ENCODE measurements at places on chromosomes 11 and 22. TPM values are rescaled to one million over a fixed set of nuclear protein-coding genes. Genes with fewer than 3 reads are reported as not detected.

DNA sequence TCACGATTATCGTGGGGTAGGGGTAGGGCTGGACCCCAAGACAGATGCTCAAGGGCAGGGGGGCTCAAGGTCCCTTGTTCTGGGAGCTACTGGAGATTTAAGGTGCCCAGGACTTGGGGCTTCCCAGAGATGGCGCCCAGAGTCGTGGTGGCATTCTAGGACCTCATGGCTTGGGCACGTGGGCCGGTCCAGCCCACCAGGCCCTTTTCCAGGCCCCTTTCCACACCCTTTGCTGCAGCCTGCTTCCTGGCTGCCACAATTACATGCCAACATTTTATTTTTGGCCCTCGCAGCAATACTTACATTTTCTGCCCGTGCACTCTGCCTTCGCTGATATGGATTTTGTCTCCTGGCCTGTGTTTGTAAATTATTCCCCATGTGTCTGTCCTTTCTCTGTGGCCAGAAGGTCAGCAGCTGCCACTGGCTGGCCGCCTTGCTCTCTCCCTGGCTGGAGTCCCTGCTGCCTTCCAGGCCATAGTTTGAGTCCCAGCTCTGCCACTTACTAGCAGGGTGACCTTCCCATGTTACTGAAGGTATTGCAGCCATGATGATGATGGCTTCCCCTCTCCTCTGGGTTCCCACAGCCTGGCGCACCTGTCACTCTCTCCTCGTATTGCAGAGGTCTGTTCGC is 11.2 kb downstream of the MB start:
- peak; percentile 69 for DNase-seq

- no peak for DNase-seq
Observed at GRCh38 chr22:26226538-26227297, 57.5 kb downstream of the SEZ6L start.

DNA sequence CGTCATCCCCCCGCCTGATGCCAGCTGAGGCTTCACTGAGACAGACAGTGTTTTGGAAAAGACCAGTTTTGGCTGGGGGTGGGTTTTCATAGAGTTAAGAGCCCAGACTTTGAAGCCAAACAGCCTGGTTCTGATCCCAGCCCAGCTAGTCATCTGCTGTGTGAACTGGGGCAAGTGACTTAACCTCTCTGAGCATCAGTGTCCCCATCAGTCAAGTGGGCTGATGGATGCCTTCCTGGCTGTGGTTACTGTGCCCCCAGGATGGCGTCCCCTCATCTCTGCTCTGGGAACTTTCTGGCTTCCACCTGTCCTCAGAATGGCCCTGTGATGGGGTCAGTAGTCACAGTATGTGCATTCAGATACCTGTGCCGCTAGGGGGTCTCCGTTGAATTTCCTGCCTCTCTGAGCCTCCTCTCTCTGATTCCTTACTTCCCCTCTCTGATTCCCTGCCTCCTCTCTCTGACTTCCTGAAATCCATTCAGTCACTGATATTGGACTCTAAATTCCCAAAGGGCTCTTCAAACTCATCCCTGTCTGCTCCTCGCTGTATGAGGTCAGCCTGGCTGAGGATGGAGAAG is 2.4 kb downstream of the RASD2 start:
- no peak for DNase-seq

GRCh38 chr11:109641549-109641948 is 219.6 kb downstream of the C11orf87 start:
- DNase-seq: no peak

DNA sequence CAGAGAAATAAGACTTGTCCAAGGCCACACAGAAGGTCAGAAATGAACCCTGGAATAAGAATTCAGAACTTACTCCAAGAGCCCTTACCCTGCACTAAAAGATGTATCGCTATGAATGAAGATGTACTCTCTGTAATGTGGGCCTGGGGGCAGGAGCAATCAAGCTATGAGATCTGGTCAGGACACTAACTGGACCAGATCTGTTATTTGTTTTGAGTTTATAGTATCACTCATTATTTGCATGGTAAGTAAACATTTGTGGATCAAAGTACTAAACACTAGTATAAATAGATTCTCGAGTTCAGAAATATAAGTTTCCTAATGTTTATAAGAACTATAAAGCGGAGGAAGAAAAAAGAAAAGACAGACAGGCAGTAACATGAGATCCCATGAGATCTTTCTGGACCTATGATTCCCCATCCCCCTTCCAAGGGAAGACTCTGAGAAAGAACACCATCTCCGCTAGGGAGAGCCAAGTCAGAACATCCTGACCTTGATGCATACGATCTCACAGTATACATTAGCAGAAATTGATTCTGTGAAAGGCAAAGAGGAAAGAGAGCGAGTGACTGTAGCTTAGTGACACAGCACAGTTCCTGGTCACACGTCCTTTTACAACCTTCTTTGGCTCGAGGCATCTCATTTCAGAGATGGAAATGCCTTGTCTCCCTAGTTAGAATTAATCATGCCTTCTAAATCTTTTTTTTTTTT is 71.2 kb downstream of the USP35 start:
- no peak for DNase-seq

GRCh38 chr11:8656291-8656690 is 26.2 kb downstream of the TRIM66 start:
- DNase-seq: no peak

DNA sequence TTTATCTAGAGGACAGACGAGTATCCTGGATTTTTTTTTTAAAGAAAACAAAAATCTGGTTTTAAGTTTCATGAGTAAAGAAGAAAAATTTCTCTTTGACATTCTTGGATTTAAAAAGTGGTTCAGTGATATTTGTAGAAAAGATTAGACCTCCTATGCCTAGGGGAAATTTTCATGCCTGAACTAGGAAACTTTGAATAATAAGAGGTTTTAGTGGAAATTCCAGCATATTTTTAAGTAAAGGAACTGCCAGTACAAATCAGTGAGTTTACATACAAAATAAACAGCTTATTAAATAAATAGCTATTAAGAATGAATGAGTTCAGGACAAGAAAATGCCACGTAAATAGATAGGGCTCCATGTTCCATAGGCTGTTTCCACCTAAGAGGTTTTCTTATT is 17.5 kb downstream of the JAM3 start:
- no peak for DNase-seq

DNA sequence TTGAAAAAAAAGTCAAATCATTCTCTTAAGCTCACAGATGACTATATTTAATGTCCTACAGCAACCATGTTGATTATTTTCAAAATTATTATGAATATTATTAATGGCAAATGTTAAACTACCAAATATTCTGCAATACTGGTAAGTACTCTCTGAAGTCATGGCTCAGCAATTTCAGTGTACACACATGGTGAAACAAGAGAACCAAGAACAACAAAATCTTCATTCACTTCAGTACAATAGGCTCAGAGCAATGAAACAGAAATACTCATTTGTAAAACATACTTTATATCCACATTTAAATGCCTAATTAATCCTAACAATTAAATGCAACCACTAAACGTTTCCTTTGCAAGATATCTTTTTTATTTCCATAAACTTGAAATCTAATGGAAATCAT is 347.2 kb downstream of the TTC28 start:
- DNase-seq: no peak

DNA sequence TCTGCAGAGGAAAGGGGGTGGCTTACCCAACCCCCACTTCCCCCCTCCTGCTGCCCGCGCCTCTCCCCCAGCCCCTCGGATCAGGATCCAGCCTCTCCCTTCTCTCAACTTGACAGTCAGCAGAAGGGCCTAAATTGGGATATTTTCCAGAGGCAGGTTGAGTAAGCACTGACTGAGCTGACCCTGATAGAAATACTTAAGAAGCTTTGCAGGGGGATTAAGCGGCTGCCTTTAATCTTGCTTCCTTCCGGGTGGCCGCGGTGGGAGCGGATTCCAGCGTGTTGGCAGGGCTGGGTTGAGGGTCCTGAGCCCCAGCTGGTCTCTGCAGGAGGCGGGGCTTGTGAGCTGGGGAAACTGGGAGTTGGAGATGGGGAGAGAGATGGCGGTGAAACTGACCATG is 445.2 kb downstream of the NTM start:
- DNase-seq: no peak

DNA sequence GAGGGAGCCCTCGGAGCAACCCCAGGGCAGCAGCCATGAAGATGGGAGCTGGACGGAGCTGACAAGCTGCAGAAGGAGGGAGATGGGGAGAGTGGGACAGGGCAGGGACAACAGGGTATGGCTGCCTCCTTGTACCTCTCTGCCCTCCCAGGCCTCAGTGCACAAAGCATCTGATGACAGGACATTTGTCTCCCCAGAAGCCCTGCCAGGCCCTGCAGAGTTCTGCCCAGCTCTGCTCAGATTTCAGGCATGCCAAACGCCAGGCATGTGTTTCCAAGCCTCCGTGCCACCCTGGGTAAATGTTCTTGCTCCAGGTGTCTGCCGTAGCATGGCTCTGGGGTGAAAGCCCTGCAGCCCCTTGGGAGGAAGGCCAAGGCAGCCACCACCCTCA is 1.1 kb upstream of the IFITM10 start:
- DNase-seq: no peak

DNA sequence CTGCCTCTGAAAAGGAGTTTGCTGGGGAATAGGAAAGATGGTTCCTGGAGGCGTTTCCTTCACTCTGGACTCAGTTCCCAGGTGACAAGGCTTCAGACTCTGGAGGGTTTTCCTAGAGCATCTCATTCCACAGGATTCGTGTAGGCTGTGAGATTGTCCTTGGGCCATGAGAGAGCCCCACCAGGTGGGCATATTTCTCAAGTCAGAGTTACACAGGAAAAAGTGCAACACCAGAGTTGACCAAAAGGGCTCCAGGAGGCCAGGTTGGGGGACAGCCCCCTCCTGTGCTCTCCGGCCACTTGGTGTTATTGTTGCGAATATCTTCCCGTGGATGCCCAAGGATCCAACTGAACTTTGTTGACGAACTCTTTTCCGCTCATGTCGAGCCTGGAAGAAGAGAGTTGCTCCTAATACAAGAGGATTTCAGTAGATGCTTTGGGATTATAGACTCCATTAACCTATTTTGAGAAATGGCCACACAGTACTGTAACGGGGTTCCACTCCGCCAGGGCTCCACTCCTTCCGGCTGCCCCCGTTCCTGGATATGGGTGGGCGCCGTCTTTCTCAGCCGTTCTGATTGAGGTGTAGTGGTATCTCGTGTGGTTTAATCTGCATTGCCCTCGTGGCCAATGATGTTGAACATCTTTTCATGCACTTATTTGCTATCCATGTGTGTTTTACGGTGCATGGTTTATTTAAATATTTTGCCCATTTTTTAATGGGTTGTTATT is 580.3 kb downstream of the BRD1 start:
- no peak for DNase-seq

DNA sequence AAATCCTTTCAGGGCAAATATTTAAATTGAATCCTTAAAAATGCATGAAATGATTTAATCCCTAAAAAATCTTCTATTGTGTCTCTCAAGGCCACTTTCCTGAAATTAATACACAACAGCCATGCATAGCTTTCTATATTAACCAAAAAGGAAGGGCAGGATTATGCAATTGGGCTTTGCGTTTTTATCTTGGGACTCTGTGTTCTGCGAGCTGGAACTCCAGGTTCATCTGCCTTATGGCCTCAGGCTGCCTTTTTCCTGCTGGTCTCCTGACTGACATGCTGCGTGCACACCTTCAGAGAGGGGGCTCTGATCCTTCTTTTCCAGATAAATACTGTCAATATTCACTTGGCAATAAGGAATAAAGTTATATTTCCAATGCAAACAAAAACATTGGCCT is 141.7 kb upstream of the GRIA4 start:
- DNase-seq: no peak

DNA sequence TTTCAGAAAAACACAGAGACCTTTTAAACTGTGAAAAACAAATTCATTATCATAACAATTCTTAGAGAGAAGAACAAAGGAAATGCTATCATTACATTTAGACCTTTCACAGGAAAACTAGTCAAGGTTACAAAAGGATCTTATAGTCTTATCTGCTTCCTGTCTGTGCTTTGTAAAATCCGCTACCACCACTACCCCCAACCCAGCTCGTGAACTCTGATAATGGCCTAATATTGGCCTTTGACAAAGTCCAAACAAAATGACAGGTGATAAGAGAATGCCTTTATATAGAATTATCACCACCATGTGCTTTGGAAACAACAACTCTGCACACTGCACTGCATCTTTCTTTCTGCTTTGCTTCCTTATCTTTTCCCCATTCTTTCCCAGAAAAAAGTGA is 272.5 kb downstream of the SBF2 start:
- no peak for DNase-seq

DNA sequence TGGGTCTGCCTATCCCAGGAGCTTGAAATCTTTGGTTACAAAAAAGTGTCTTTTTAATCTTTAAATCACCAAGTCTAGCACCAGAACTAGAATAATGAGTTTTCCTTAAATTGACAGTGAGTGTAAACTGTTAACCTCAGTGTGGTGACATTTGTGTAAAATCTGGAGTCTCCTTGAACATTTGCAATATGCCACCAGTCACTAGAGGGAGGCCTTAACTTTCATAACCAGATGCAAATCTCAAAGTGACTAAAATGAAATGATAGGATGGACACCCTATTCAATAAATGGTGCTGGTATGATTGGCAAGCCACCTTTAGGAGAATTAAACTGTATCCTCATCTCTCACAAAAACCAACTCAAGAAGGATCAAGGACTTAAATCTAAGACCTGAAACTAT is 8.3 kb upstream of the SCGB1D2 start:
- no peak for DNase-seq

GRCh38 chr22:26912655-26913345 is 255.4 kb downstream of the MIAT start:
- DNase-seq: no peak

Gene MIAT
- 0.53 TPM for total RNA-seq

Gene ISX
- total RNA-seq: not detected

Gene ZNF214
- 0.97 TPM for total RNA-seq

Gene SLC25A17
- total RNA-seq: 3.6 TPM

Gene SPON1
- 3.0 TPM for total RNA-seq

Gene ANGPTL5
- 0.12 TPM for total RNA-seq

Gene CCDC87
- total RNA-seq: 0.49 TPM

Gene C11orf52
- 1.2 TPM for total RNA-seq

Gene PHF21A
- 32.3 TPM for total RNA-seq

Gene KCNA4
- total RNA-seq: 6.8 TPM

Gene GVQW3
- total RNA-seq: 0.60 TPM
